ENCODE measurements at places on chromosomes 6 and 20. TPM values are rescaled to one million over a fixed set of nuclear protein-coding genes. Genes with fewer than 3 reads are reported as not detected.

The TAF8 gene
- total RNA-seq: 26.0 TPM

The RNF39 gene
- total RNA-seq: not detected

The NKAPL gene
- not detected for total RNA-seq

GRCh38 chr6:43299338-43300293 is 1.6 kb downstream of the SLC22A7 start:
- H3K4me3 ChIP-seq: no peak overlapping the region
- no peaks in the 10 kb centered on the region for H3K27me3 ChIP-seq
- H3K4me1 ChIP-seq: no peaks in the 10 kb centered on the region
- H3K36me3 ChIP-seq: no peaks in the 10 kb centered on the region

DNA sequence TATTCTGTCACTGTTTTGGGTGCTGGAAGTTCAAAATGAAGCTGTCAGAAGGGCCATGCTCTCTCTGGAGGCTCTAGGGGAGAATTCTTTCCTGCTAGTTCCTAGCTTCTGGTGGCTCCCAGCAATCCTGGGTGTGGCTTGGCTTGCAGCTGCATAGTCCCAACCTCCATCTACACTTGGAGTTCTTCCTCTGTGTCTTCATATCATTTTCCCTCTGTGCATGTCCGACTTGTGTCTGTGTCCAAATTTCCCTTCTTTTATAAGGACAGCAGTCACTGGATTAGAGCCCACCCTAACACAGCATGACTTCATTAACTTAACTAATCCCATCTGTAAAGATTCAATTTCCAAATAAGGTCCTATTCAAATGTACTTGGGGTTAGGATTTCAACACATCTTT is 23.3 kb upstream of the ENPP1 start:
- no peak overlapping the region for H3K27ac ChIP-seq
- no peaks in the 10 kb centered on the region for H3K27me3 ChIP-seq

DNA sequence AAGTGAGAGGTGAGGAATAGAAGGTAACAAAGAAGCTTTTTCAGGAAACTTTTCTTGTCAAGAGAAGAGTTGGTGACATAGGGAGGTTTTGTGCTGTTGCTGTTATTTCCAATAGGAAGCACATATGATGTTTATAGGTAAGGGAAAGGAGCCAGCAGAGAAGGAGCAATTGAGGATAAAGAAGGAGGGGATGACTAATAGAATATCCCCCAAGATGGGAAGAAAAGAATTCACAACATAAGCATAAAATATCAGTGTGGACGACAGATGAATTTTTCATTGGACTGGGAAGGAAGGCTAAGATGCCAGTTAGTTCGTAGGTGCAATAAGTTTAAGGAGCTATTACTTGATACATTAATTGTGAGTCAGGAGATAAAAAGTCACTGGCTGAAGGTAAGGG is 8.5 kb upstream of the BEND6 start:
- no peaks in the 10 kb centered on the region for H3K27me3 ChIP-seq
- no peaks in the 10 kb centered on the region for H3K36me3 ChIP-seq
- no peak overlapping the region for H3K4me3 ChIP-seq
- peaks cover 21% of the 10 kb centered on the region for H3K4me1 ChIP-seq

- no peaks in the 10 kb centered on the region for H3K27me3 ChIP-seq
- no peaks in the 10 kb centered on the region for H3K36me3 ChIP-seq
- no peak for DNase-seq
- no peak overlapping the region for H3K4me3 ChIP-seq
- H3K4me1 ChIP-seq: no peaks in the 10 kb centered on the region
These were observed 77.3 kb downstream of the TRMT11 start for GRCh38 chr6:126063512-126064146.

DNA sequence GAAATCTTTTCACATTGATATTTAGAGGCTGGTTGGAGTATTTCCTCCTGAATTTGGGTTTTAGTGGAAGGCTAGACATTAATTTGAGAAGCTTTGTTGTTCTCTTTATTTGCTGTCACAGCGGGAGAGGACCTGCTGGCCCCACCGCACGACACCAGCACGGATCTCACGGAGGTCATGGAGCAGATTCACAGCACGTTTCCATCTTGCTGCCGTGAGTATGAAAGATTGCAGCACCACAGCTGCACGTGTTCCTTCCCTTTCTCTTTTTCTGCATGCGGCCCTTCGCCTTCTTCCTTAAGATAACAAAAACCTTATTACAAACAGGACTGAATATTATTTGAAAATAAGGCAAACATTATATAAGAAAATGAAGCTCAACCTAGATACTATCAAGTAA is 555.5 kb downstream of the UTRN start:
- no peak for DNase-seq
- peaks cover 24% of the 10 kb centered on the region for H3K36me3 ChIP-seq
- H3K27me3 ChIP-seq: no peaks in the 10 kb centered on the region
- H3K4me1 ChIP-seq: peaks cover 11% of the 10 kb centered on the region
- H3K27ac ChIP-seq: no peak overlapping the region

DNA sequence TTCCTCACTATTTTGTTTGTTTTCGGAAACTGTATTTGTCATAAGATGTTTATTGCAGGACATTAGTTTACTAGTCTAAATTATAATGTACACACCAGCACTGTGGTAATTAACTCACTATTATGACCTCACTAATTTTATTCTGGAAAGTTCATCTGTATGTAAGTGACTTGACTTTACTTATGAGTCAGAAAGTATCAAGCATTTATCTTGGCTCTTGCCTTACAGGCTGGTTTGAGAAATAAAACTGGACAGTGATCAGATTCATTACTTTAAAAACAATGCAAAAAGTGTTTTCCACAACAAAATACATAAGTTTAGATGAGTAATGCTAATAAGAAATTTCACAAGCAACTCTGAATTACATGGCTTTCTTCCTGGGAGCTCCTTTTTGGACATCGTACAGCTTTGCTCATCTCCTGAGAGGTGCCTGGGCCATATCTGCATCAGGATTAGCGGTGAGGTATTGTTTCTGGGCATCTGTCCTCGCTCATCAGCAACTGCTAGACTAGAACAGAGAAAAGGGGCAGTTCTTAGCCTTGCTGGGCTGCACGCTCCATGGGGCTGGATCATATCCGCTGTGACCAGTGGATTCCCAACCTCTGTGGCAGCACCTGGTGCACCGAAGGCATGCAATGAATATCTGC is 179.8 kb downstream of the SOD2 start:
- no peak overlapping the region for H3K27ac ChIP-seq
- no peaks in the 10 kb centered on the region for H3K4me1 ChIP-seq
- no peak overlapping the region for H3K4me3 ChIP-seq
- no peak for DNase-seq
- H3K36me3 ChIP-seq: no peaks in the 10 kb centered on the region

DNA sequence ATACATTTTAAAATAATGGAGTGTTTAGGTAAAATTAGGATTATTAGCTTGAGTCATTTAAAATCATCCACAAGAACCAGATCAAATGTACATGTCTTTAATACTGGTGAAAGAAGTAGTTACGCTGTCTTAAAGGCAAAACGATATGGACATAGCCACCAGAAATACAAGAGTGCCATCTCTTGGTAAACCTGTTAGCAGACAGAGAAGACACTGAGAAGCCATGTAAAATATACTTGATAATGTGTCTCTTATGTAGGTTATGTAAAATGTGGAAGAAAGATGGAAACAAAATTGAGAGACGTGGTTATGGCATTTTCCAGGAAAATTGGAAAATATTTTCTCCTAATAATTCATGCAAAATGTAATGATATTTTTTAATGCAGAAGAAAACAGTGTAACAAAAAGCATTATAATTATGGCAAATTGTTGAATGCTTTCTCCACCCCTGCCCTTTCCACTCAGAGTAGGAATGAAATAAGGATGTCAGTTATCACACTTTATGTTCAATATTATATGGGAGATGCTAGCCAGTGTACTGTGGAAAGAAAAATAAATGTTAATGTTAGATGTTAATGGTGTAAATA is 12.2 kb upstream of the SLC17A2 start:
- H3K27me3 ChIP-seq: no peaks in the 10 kb centered on the region
- H3K4me3 ChIP-seq: no peak overlapping the region
- DNase-seq: peak; percentile 56
- H3K4me1 ChIP-seq: no peaks in the 10 kb centered on the region

DNA sequence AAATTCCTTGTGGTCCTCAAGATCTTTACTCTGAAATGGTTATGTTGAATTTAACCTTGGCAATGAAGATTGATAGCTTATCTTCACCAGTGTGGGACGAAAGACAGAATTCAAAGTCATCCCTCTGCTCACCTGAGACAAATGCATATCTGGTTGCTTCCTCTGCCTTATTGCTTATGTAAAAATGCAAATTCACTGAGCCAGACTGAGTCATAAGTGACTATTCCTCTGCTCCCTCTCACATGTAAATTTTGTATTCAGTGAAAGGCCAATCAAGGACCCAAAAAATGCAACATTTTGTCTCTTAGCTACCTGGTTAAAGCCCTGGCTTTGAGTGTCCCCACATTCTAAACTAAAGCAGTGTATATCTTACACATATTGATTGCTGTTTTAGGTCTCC is 593.1 kb upstream of the GJE1 start:
- H3K27ac ChIP-seq: no peak overlapping the region
- DNase-seq: no peak
- H3K27me3 ChIP-seq: no peaks in the 10 kb centered on the region
- no peak overlapping the region for H3K4me3 ChIP-seq
- H3K36me3 ChIP-seq: no peaks in the 10 kb centered on the region
- peaks cover 8% of the 10 kb centered on the region for H3K4me1 ChIP-seq

GRCh38 chr6:55410674-55411073 is 83.4 kb downstream of the GFRAL start:
- no peak overlapping the region for H3K4me3 ChIP-seq
- no peaks in the 10 kb centered on the region for H3K27me3 ChIP-seq
- no peaks in the 10 kb centered on the region for H3K4me1 ChIP-seq
- H3K27ac ChIP-seq: no peak overlapping the region
- no peak for DNase-seq
